ENCODE measurements at places on chromosomes 7 and 10.

GRCh38 chr7:107387128-107387527 is 82.7 kb upstream of the GPR22 start:
- no peak for DNase-seq

DNA sequence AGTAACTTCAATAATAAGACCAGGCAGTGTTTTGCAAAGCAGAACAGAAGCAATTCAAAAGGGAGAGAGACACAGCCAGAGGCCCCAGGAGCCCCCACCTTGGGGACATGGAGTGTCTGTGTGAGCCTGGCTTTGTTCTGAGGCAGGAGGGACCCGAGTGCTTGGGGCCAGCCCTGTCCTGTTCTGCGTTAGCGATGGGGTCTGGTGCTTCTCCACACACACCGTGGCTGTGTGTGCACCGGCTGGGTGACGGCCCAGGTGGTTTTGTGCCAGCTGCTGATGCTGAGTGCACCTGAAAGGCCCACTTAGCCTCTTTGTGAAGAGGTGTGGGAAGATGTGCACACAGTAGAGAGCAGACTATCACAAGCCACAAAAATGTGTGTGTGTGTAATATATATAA is 468.9 kb downstream of the DNAJB6 start:
- peak; percentile 70 for DNase-seq

- DNase-seq: no peak
These were observed 72.2 kb upstream of the PPIF start for GRCh38 chr10:79275105-79275430.

DNA sequence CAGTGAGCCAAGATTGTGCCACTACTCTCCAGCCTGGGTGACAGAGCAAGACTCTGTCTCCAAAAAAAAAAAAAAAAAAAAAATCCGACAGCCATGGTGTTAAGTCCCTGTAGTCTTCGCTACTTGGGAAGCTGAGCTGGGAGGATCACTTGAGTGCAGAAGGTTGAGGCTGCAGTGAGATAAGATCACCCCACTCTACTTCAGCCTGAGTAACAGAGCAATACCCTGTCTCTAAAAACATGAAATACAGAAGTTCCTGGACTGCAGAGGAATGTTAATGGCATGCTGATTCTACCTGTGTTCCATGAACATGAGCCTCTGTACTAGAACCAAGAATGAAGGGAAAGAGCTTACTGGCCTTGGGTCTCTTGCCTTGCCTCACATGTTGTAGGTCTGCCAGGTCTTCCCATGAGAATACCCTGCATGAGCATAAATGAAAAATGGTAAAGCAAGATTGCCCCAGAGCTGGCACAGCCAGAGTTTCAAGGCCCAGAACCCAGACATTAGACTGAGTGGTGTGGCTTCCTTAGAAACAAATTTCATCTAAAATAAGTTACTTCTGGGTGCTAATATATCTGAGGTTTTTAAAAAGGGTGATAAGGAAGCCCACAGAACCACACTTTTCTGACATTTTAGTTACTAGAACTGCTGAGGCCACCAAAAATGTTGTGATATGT is 8.6 kb downstream of the YAE1 start:
- DNase-seq: no peak

GRCh38 chr7:55489552-55489951 is 82.8 kb downstream of the VOPP1 start:
- DNase-seq: no peak

- peak; percentile 97 for DNase-seq
These were observed at the start of gene GLCCI1 for GRCh38 chr7:7968544-7969305. TSS of gene GLCCI1 (plus strand) at chr7:7968796. CDS start at chr7:7969351, 555 bp downstream.

Measured in NCI-H2107 (cell line).